NCI-H226 (cell line): ENCODE measurements at places on chromosomes 16 and 17.

GRCh38 chr16:84109598-84110335 lies 7.0 kb downstream of the MBTPS1 start:
- DNase-seq = no peak

- peak; percentile 81 for DNase-seq
These were observed 218.5 kb upstream of the CIBAR2 start for GRCh38 chr16:85330694-85331188.

DNA sequence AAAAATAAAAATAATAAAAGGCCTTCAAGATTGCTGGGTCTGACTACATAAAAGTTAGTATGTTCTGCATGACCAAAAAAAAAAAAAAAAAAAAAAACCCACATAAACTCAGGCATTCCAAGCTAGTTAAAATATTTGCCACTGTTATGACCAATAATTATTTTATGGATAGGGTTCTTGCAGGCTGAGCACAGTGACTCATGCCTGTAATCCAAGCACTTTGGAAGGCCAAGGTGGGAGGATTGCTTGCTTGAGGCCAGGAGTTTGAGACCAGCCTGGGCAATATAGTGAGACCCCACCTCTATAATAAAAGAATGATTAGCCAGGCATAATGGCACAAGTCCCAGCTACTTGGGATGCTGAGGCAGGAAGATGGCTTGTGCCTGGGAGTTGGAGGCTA lies 8.1 kb downstream of the SCNN1B start:
- no peak for DNase-seq

DNA sequence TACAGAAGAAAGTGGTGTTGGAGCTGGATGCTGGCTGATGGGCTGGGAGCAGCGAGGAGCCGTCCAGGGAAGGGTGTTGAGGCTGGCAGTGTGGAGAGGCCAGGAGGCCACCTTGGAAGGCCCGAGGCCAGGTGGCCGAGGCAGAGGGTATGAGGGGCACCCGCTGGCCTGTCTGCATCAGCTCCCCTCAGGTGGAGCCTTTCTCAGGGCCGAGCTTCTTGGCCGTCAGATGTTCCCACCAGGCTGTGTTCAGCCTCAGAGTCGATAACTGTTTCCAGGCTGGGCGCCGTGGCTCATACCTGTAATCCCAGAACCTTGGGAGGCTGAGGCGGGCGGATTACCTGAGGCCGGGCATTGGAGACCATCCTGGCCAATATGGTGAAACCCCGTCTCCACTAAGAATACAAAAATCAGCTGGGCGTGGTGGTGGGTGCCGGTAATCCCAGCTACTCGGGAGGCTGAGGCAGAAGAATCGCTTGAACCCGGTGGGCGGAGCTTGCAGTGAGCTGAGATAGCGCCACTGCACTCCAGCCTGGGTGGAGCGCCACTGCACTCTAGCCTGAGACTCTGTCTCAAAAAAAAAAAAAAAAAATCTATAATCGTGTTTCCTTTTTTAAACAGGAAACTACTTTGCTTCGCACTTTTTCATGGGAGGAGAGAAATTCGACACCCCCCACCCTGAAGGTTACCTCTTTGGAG lies 25.3 kb downstream of the MGRN1 start:
- DNase-seq = no peak

- DNase-seq = peak; percentile 99
These were observed 84.3 kb downstream of the KSR1 start for GRCh38 chr17:27540318-27541101.
